ENCODE measurements at places on chromosomes 16 and 17. TPM values are rescaled to one million over a fixed set of nuclear protein-coding genes. Genes with fewer than 3 reads are reported as not detected.

PPP1R27 gene
- 0.45 TPM for polyA plus RNA-seq

PRRT2 gene
- 18.1 TPM for polyA plus RNA-seq

BEAN1 gene
- 1.4 TPM for polyA plus RNA-seq

KREMEN2 gene
- 2.0 TPM for polyA plus RNA-seq

ATP2A1 gene
- 4.9 TPM for polyA plus RNA-seq

JUP gene
- polyA plus RNA-seq, result 221 TPM

TEKT1 gene
- 0.39 TPM for polyA plus RNA-seq

ASPHD1 gene
- 0.80 TPM for polyA plus RNA-seq

FNDC8 gene
- 0.28 TPM for polyA plus RNA-seq

DNA sequence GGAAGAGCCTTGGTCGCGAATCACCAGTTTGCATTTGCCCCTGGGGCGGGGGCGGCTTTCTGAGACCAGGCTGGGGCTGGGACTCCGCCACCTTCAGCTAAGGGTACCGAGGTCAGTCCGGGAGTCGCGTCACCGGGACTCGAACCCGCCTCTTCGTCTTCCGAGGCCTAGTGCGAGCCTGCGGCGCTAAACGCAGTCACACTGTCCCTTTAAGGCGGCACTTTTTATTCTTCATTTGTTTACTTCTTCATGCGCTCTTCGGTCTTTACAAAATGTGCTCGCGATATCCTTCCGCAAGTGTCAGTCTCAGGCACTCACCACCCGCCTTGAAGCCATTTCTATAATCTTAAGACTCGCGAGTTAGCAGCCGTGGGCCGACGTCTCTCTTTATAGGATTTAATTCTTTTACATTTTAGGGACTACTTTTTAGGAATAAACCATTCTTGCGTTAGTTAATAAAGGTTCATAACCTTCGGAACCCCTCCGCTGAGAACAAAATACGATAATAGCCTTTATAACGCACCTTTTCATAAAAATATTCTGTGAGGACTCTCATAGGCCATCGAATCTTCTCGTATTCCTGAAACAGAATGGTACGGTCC, 593 bp upstream of the HEXIM1 start:
- DNase-seq, result peak; percentile 96

GRCh38 chr16:55567382-55567781, 898 bp downstream of the CAPNS2 start:
- DNase-seq, result no peak

DNA sequence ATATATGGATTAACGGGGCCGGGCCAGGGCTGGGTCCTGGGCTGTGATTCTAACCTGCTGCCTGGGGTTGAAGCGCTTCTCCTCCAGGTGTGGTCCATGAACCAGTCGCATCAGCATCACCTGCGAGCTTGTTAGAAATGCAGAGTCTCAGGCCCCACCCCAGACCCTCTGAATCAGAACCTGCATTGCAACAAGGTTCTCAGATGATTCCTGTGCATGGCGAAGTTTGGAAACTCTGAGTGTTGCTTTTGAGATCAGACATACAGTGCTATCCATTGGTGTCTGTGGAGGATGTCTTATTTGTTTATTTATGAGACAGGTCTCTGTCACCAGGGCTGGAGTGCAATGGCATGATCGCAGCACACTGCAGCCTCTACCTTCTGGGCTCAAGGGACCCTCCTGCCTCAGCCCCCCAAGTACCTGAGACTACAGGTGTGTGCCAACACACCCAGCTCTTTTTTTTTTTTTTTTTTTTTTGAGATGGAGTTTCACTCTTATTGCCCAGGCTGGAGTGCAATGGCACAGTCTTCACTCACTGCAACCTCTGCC, 99.8 kb downstream of the PITPNC1 start:
- no peak for DNase-seq

- no peak for DNase-seq
Measured at GRCh38 chr16:50572700-50573099, 24.5 kb downstream of the NKD1 start.

DNA sequence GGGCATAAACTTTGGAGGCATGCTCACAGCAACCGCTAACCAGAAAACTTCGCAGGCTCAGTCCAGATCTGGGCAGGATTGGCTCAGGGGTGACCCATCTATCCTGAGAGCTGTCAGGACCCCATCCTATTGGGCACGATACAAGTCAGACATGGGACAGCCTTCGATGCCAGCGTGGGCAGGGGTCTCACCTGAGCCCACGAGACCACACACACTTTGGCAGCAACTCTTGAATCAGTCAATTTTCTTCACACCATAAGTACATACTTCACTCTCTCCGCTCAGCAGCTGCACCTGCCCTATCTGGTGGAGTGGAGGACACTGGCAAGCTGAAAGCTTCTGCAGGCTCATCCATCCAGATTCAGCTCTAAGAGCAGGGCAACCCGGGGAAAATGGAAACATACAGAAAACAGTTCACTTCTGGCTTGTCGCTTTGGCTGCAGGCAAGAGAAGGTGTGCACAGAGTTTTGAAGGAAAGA, 48.3 kb downstream of the ZFHX3 start:
- no peak for DNase-seq

DNA sequence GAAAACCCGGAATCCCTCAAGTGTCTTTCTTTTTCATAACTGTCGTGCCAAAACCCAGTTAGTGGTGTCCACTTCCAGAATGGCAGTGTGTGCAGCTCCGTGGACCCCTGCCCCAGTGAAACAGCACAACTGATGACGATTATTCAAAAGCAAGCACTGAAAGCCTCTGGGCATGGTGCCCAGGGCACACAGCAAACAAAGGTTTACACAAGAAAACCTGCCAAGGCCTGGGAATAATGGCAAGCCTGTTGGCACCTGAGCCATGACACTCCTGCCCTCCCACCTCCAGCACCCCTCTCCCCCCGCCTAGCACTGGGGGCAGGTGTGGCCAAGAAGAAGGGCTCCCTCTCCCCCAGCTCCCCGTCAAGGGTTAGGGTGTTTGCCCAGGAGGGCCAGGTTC, 2.8 kb downstream of the PKMYT1 start:
- no peak for DNase-seq

DNA sequence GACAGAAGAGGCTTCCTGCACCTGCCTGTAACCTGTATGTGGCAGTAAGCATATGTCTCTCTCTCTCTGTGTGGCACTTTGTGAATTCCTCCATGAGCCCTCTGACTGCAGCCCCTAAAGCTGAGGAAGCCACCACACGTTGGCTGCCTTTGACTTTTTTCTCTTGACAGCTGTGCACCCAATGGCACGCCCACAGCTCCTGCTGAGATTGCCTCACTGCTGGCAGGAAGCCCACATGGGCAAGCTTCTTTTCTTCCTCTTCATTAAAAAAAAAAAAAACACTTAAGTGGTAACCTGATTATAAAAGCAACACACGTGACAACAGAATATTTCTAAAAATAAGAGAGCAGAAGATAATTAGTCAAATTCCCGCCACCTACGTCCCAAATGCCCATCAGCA, 34.0 kb upstream of the PIRT start:
- DNase-seq, result no peak

DNA sequence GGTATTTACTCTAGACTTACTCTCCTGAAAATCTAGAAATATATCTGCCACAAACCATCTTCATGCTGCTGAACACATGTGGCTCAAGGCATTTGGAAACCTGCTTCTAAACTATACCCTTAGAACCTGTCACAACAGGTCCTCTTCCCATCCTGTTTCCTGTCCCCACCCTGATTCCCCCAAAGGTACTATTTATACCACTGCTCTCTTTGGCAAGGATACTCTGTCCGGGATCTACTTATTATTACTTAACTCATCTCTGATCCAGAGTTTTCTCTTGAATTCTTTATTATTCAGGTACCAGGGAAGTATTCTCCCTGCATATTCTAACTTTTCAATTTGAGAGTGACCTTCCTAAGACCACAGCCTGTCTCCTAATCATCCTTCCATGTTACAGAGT, 33.4 kb downstream of the TRAF4 start:
- no peak for DNase-seq

DNA sequence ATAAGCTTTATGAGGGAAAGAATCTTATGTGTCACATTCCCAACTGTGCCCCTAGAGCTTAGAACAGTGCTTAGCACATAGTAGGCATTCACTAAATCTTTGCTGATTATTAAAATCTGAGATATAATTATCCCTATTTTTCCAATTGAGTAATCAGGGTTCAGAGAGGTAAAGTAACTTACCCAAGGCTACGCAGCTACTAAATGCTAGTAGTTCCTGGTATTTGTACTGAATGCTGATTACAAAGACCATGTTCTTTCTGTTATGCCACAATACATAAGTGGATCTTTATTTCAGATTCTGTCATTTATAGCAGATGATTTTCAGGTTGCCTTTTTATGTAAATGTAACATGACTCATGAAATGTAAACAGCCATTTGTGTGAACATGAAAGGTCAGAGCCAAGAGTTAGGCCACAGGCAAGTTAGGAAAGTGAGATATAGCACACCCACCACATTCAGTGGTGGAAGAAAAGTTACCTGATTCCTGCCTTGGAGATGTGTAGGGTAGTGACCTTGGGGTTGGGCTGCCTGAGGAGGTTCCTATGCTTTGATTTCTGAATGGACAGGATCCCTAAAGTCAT, 77.2 kb downstream of the FTO start:
- no peak for DNase-seq

DNA sequence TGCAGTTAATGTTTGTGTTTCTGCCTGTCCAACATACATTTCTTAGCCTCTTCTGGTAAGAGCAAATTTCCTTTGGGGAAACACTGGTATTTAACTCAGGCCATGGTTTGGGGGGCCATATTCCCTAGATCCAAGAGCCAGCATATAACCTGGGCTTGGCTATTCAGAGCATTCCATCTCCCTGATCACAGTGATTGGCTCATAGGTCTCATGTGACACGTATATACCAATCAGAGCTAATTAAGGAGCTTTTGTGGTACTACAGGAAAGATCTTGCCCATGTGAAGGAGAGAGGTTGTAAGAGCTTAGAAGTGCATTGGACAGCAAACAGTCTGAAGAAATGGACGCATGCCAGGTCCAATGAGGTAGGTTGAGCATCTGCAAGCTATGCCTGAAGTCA, 33.4 kb upstream of the GPR139 start:
- DNase-seq, result no peak

All from renal cortex interstitium (tissue), 15 donors.